NCI-H748 treated with DMSO at 0.1 percent for 48 hours (cell line): ENCODE measurements at places on chromosomes 1 and 21.

- DNase-seq, result no peak
Measured at GRCh38 chr1:21794656-21795055, 11.7 kb upstream of the USP48 start.

GRCh38 chr1:222790115-222790514 lies 24.7 kb upstream of the DISP1 start:
- DNase-seq, result no peak

GRCh38 chr1:235275223-235275622 lies 52.8 kb downstream of the ARID4B start:
- no peak for DNase-seq

GRCh38 chr1:171716616-171717015 lies 25.2 kb downstream of the VAMP4 start:
- no peak for DNase-seq

DNA sequence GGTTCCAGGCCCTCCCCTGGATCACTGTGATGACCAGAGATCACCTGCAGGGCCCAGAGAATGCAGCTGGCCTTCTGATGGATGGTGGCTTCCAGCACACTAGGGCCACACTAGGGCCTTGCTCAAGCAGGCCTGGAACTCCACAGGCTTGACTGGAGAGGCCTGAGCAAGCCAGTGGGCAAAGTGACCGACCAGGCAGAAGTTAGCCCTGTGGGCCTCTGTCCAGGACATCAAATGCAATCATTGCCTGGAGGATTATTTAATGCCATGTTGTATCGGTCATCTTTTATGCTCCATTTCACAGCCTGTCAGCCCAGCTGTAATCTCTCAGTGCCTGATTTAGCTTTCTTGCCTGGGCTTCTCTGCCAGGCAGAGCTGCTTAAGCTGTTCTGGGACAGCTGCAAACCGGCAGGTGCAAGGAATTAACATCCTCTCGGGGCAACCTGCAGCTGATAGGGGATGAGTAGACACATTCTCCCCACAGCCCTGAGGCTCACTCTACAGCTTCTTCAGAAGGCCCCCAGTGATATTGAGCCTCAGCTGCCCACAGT lies 17.7 kb downstream of the NENF start:
- DNase-seq, result no peak

- DNase-seq, result no peak
Measured at GRCh38 chr1:101360506-101360905, 123.7 kb downstream of the S1PR1 start.

DNA sequence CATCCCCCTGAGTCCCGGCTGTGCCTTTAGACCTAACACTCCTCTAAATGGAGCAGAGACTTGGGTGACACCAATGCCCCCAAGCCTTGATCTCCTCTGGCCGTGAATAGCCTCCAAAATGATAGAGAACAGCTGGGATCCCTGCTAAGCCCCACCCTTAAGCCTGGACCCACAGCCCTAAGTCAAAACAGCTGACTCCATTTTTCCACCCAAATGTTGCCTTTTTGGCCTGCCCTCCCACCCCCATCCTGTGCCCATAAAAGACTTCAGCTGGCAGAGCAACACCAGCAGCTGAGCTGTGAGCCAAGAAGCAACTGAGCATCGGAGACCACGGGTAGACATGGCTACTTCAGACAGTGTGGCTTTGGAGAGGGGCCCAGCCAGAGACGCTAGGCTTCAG lies 420.8 kb downstream of the NPHP4 start:
- no peak for DNase-seq

GRCh38 chr1:172938681-172939080 lies 112.1 kb downstream of the TNFSF18 start:
- no peak for DNase-seq

- DNase-seq, result no peak
Measured at GRCh38 chr1:59685666-59686065, 129.1 kb upstream of the HOOK1 start.

- no peak for DNase-seq
Measured at GRCh38 chr1:111628153-111628552, 8.6 kb downstream of the RAP1A start.

DNA sequence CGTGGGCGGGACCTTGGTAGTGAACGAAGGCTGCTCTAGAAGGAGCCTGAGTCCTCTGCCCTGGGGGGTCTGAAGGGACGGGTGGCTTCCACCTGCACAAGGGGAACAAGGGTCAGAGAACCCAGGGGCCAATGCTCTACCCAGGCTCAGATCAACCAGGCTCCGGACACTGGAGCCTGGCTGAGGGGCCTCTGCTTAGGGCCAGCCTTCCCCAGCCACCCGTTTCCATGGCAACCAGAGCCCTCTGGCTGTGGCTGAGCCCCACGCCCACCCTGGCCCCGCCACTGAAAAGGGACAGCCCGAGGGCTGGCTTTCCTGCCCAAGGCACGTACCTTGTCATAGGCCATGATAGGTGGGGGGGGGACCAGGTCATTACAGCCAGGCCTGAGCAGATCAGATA lies 724.6 kb downstream of the PTPRU start:
- DNase-seq, result no peak

DNA sequence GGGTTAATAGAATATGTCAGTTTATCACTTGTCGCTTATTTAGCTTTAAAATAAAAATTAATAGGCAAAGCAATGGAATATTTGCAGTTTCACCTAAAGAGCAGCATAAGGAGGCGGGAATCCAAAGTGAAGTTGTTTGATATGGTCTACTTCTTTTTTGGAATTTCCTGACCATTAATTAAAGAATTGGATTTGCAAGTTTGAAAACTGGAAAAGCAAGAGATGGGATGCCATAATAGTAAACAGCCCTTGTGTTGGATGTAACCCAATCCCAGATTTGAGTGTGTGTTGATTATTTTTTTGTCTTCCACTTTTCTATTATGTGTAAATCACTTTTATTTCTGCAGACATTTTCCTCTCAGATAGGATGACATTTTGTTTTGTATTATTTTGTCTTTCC lies 98.1 kb downstream of the TGFB2 start:
- no peak for DNase-seq

GRCh38 chr1:68231627-68232288 lies 565 bp downstream of the WLS start:
- DNase-seq, result peak; percentile 46

GRCh38 chr1:69271587-69272125 lies 296.1 kb upstream of the LRRC7 start:
- no peak for DNase-seq

- no peak for DNase-seq
Measured at GRCh38 chr1:221431068-221431651, 310.7 kb downstream of the DUSP10 start.

DNA sequence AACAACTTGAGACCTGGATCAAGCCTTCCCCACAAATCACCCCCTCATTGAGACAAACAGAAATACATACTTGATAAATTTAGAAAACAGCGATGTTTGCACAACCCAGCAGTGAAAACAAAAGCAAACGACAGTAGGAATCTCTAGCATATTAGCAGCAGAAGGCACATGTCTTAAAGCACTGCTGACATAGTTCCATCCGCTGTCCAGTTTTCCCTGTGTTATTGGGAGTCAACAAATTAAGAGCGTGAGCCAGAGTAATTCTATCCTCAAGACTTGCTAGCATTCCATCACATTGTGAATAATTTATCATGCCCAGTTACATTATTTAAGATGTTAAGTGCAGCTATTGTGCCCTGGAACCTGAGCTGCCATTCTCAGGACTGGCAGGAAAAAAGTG lies 55.3 kb downstream of the IGSF5 start:
- DNase-seq, result no peak

DNA sequence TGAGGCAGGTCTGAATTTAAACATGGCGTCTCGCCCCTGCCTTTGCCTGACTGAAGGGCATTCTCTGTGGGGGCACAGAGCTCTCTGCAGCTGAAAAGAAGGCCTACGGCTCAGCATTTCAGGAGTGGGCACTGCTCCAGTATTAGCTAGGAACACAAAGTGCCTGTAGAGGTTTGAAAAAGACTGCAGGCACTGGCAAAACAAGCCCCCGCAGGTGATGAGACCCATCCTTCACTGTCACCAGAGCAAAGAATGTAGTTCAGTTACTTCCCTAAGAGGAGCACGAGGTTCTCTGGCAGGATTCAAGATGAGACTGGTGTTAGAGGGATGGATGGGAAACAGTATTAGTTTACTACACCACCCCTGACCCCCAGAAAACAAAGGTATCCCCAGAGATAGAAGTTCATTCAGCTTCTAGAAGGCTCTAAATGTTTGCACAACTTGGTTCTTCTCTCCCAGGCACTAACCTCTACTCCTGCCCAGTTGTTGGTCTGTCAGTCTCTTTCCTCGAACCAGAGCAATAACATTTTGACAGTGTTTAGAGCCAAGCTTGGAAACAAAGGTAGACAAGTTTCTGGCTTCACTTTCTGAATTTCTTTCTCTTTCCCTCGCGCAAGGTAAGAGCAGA lies 101.9 kb upstream of the KCNE2 start:
- no peak for DNase-seq

DNA sequence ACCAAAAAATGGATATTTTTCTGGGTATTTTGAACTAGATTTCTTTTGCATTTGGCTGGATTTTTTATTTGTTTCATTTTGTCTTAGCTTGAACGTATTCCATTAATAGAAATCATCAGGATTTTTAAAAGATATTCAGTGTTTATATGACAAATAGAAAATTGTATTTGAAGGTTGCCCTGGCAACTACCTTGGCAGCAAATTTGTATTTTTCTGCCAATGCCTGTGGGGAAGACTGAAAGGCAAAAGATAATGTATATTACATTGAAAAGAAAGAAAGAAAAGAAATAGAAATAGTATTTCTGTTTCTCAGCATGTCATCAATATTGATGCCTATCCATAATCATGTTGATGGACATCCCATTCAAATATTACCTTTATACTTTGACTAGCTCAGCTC lies 16.8 kb downstream of the VCAM1 start:
- DNase-seq, result no peak
